ENCODE measurements at places on chromosomes 5 and 9.

DNA sequence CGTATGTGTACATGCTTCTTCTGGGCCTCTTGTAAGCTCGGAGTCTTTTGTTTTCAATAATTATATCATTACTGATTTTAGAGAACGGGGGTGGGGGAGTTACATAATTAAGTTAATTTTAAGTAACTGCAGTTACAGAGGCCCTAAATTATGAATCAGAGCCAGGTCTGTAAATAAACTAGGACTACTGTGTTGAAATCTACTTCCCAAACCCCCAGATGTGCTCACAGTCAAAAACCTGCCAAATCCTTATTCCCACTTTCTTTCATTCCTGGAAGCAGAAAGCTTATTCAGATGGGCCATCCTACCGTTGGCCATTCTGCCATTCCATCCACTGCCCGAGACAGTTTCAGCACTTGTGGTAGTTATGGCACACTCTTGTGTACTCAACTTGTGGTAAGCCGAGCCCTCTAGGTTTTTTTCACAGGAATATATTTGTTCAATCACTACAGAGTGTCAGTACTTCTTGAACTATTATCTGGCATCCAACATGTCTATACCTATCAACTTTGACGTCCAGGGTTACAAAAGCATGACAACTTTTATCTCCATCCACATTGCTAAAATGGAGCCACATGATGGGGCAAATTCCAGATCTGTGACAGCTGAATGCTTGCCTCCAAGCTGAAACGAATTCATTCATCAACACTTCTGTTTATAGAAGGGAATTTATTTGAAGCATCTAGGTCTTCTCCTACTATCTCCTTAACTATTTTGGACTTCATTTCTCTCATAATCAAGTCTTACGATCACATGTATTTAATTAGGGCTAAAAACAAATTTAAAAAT lies 37.8 kb downstream of the GLRX start:
- no peak for DNase-seq

DNA sequence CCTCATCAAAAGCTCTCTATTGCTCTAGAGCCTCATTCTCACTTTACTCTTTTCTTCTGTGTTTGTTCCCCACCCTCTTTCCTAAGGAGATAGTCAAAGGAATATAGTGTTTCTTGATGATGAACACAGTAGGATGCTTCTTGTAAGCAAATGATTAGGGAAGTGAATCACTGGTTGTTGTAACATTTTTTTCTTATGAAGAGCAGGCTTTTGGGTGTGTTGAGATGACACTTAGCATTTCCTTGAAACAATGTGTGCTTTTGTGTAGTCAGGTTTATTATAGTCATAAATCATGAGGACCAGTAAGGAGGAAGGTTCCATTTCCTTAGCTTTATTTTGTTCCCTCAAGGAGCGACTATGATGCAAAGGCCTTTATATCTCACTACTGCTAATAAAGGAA lies 1991.3 kb upstream of the C9orf72 start:
- no peak for DNase-seq

GRCh38 chr5:145591578-145591977 lies 243.6 kb downstream of the PRELID2 start:
- no peak for DNase-seq

DNA sequence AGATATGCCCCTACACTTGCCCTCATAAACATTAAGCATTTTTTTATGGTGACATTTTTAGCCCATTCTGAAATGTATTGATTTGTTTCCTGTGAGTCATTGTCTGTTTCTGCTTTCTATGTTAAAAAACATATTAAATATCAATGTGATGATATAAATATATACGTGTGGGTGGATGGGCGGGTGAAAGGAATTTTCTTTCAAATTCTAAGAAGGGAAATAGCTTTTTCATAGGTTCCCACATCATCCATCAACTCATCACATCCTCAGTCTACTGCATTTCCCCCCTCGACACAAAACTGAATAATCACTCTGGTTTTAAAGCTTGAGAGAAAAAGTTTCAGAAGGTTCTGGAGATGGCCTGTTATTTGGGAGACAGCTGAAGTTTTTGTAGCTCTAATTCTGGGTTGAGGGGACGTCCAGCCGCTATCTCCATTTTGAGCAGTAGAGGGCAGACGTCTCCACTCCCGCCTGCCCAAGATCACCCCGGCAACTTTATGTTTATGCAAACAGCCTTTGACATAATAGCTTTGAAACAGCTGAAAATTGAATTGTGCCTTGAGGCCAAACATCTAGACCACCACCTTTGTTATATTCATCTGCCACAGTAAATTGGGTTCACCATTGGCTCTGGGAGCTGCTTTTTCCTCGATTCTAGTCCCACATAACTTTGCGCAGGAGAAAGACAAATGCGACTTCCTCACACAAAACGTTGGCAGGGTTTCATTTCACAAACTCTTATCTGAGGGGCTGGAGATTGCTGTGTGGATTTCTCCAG lies 216.2 kb upstream of the CLINT1 start:
- peak; percentile 30 for DNase-seq

GRCh38 chr5:173775261-173776197 lies 112.6 kb upstream of the CPEB4 start:
- no peak for DNase-seq

All from CD4-positive, alpha-beta T cell treated with Interleukin-6 at 100 ng/mL for 8 hours (primary cell).